ENCODE measurements at places on chromosomes 7 and 10.
A peak's percentile ranks its signal among the peaks of the same experiment; 100 is the strongest.

DNA sequence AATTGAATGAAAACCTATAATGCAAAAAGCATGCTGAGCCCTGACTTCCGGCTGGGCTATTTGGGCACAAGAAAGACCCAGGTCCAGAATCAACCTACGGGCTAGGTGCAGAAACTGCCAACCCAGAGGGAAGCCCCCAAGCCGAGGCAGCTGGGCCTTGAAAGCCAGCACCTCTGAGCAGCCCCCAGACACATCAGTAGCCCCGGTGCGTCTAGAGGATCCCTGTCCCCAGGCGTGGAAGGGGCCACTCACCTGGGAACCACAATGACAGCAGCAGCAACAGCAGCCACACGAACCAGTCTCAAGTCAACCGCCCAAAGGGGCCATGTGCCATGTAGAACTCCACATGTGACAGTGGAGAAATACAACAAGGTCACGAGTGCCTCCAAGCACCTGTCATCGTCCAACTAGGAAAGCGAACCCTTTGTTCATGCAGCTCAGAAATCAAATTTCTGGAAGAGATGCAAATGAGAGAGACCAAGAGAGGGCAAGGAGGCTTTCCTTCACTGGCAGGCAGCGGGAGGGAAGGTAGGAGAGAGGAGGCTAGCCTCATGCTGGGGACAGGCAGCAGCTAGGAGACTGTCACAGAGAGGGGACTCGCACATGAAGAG is 57.5 kb upstream of the CHST15 start:
- DNase-seq: no peak

DNA sequence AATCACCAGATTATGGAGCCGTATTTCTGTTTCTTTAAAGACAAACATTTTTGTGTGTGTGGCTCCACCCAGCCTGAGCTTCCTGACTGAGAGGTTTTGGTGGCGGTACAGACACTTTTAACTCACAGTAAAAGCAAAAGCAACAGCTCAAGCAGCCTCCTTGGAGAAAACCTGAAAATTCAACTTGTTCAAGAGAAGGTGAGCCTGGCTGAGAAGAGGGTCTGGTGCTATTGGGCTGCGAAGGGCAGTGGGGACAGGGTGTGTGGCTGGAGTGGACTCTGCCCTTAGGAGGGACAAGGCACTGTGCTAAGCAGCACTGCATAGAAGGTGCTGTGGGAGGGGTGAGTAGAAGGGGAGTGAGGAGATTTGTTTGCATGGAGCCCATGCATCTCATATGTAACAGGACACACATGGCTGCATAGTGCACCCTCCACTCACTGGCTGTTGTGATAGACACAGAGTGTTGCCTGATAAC is at the start of gene GIMAP7:
Gene GIMAP7, plus strand, starts transcription at position 125 of the 475 bp plus-strand sequence. CDS start 5,103 bp downstream, outside the sequence.
- peak; percentile 4 for DNase-seq

DNA sequence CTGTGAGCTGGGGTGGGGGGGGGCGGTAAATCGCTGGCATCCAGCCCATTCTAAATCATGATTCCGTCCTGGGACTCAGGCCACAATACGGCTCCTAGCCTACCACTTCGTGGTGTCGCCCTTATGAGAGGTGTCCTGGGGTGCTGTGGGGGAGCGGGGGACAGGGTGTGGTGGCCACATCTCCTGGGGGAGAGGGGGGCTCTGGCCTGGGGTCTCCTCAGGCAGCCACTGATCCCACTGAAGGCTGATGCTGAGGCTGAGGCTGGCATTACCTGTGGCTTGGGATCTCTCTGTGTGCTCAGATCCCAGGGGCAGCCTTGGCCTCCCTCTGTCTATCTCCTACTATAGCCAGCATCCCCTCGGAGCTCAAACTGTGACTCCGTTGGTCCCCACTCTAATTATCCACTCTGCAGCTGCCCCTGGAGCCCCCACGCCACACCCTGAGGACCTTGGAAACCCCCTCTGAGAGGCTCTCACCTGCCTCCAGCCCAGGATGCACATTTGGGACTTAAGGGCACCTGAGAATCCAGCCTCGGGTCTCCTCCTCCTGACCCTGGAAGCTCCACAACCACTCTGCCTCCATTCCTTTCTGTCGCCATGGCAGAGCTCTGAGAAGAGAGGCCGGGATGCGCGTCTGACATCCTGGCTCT is 249.3 kb upstream of the TCERG1L start:
- no peak for DNase-seq

DNA sequence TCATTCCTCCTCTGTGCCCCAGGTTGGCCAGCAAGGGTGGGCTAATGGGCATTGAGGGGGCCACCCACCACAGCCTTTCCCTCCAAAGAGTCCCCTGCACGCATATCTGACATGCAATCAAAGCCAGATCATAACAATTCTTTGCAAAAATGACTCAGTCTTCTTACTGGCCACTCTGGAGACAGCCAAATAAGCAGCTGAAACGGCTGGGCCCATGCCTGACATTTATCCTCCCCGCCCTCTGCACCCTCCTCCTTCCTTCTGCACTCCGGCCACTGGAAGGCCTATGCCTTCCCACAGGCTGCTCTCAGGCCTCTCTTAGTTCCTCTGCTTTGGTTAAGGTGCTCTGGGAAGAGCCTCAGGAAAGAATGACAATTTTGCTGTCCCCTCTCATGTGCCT is 29.2 kb upstream of the NPFFR1 start:
- DNase-seq: no peak

DNA sequence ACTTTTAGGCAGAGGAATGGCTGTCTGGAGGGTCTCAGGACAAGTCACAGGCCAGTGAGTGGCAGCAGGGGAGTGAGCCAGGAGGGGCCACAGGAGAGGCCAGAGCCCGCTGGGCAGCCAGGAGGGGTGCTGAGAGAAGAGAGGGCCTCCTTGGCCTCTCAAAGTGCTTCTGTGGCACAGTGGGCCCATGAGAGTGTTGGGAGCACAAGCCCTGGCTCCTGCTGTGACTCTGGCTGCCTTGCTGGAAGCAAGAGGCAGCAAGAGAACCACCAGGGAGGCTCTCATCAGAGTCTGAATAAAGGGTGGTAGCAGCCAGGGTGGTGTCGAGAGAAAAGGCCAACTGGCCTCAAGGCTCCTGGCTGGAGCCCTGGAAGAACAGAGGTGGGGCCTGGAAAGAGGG is 91.1 kb downstream of the VOPP1 start:
- DNase-seq: no peak

DNA sequence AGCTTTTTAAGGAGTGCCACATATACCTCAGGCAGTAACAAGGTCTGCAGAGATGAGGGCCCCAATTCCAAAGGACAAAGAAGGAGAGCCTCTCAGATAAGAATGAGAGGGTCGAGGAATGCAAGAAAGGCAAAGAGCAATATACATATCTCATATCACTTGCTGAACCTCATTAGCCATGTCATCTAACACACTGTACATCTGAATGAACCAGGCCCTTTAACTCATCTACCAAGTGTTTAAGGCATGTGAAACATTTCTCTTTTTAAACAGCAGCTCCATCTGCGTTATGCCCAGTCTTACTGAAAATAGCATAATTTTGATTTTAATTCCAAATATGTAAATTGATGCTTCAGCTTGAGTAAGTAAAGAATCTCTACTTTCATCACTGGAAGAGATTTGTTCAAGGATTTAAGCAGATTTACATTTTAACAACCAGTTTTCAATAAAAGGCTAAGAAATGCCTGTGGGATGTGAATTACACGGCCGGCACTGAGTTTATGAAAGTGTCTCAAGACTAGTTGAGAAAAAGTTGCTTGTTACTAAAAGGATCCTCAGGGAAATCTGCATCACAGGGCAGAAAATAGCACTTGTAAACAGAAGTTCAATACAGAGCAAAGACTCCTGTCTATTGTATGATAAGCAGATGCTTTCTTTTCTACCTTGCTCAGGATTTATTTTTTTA is 123.8 kb upstream of the SLC26A5 start:
- DNase-seq: no peak

DNA sequence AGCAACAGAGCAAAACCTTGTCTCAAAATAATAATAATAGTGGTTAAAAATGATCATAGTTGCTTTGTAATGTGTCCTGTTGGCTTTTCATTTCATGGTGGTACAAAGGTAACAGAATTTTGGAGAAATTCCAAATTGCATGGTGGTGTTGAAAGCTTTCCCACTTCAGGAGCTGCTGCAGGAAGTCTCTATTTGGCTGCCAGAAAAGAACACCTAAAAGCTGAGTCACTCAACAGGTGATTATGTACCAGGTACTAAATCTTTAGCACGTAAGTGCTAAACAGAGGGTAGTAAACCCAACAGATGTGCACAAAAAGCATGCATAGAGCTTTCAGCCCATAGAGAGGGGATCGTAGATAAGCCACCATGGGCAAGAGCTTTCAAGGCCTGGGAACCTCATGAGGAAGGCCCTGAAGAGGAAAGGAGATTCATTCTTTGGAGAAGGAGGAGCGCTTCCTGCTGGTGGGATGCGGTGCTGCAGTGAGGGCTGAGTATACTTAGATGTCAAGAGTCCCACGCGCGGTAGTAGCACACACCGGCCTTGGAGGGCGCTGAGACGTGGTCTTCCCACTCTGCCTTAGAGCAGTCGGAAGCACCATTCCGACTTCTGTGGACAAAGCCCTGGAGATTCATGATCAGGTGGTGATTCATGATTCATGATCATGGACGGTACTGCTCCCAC is 118.7 kb downstream of the RALA start:
- peak; percentile 16 for DNase-seq

- DNase-seq: no peak
These were observed 38.4 kb upstream of the IKZF1 start for GRCh38 chr7:50265968-50266634.

GRCh38 chr7:106218546-106218945 is 66.2 kb downstream of the NAMPT start:
- no peak for DNase-seq
